ENCODE measurements at places on chromosomes 2 and 18.

GRCh38 chr2:237091779-237092436 is 6.2 kb downstream of the COPS8 start:
- no peak for DNase-seq

DNA sequence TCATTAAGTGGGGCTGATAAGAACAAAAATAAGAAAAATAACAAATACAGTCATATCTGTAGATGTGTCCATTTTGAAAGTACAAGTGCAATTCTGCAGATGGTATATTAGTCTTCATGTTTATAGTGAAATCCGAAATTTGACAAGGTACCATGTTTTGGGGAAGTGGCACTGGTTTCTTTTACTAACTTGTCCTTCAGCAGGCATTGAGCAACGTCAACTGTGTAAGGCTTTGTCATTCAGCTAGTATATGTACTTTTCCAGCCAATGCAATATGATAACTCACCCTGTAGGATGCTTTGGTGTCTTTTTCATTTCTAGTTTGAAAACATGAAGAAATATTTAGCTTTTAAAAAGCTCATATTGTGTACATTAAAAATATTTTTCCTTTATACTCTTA is 139.9 kb downstream of the MCFD2 start:
- DNase-seq = no peak

DNA sequence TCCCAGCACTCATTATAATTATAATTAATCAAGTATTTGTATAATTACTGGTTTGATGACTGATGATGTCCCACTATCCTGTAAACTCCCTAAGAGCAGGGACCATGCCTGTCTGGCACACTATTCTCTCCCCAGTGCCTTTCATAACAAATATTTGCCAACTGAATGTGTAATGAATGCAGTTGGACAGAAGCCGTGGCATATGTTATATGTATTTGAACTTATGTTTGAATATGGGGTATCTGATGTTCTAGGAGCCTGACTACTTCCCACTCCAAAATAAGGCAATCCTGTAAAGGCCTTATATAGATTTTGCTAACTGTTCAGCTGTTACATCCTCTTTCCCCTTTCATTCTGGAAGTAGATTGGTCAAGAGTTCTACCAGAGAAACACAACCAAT is 19.7 kb downstream of the OSBPL6 start:
- no peak for DNase-seq

GRCh38 chr2:240513549-240514287 is 44.1 kb downstream of the ANKMY1 start:
- DNase-seq = peak; percentile 75

DNA sequence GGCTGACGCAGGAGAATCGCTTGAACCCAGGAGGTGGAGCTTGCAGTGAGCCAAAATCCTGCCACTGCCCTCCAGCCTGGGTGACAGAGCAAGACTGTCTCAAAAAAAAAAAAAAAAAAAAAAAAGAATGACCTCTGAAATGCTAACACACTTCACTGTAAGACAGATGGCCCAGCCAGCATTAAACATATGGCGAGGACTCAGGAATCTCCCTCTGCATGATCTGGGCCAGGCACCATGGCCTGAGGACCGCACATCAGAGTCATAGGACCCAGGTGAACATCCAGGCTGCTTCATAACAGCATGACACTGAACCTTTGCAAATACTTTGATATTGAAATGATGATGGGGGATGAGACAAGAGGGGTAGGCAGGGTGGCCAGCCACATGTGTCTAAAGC is 56.1 kb upstream of the DNMT3A start:
- no peak for DNase-seq

GRCh38 chr2:3867469-3867868 is 164.1 kb downstream of the DCDC2C start:
- no peak for DNase-seq

DNA sequence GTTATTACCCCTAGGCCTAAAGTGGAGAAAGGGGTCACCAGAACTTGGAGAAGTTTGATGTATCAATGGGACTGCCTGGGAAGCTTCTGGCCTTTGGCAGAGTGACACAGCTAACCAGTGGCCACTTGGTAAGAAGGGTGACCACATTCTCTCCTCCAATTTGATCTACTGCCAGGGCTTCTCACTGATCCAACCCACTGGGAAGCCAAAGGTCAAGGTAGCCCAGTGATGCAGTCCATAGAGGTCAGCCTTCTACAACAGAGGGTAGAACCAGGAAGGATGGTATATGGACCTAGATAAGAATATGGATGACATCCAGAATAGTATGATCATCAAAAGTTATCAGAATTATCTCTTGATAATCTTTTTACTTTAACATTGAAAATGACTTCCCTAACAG is 493.6 kb downstream of the NYAP2 start:
- DNase-seq = no peak

DNA sequence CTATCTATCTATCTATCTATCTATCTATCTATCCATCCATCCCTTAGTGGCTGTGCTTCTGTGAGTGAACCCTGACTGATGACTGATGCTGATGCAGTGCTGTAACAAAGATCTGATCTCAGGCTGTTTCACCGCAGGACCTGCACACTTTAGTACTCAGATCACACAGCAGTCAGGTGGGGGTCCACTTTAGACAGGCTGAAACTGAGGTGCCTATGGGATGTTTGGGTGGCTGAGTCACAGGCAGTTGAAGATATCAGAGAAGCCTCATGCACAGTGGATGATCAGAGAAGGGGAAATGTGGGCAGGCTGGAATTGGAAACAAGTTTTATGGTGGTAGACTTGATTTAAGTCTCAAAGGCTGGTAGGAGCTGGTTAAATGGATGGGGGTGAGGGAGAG is 156.4 kb downstream of the INSIG2 start:
- DNase-seq = no peak

- DNase-seq = no peak
Measured at GRCh38 chr2:237182422-237183123, 96.9 kb downstream of the COPS8 start.

DNA sequence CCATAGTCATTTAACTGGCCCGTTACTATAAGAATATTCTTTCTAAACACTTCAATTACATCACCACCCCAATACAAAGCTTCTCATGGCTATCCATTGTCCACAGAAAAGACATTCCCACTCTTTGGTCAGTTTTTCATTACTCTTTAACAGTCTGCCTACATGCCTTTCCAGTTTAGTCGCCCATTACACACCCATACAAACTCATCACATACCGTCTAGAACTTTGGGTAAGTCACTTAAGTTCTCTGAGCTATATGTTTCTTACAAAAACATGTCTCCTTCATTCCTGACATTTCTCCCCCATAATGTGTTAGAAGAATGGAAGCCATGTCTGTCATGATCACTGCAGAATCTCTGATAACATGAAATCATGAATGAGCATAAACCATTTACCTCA is 108.2 kb upstream of the STK17B start:
- no peak for DNase-seq

DNA sequence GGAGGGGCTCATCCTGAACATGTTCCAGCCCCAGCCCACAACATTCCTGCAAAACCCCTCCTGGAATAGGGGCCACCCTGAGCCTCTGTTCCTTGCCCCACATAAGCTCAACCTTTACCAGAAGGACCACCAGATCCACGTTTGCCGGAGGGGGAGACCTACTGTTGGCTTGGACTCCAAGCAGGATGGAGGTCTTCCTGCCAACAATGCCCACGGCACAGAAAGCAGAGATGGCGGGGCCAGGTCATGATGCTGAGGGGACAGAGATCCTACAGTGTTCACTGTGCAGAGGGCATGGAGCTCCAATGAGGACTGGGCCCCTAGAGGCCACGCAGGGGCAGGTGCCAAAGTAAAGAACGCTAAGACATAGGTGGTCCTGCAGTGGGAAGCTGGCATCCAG is 98.5 kb upstream of the RAB6C start:
- DNase-seq = no peak

DNA sequence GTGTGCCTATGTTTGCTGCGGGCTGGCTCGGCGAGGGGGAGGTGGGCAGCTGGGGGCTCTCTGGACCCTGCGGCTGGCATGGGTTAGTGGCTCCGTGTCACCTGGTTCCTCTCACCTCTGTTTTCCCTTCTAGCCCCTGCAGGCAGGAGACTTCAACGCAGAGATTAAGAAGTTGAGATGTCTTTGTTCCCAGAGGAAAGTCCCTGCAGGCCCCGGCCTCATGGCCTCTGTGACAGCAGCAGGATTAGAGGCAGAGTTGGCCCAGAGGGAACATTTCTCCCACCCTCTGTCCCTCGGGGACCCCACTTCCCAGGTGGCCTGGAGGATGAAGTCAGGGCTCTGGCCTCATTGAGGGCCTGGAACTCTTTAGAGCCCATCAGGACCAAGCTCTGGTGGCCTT is 56.5 kb downstream of the HPCAL1 start:
- DNase-seq = no peak

DNA sequence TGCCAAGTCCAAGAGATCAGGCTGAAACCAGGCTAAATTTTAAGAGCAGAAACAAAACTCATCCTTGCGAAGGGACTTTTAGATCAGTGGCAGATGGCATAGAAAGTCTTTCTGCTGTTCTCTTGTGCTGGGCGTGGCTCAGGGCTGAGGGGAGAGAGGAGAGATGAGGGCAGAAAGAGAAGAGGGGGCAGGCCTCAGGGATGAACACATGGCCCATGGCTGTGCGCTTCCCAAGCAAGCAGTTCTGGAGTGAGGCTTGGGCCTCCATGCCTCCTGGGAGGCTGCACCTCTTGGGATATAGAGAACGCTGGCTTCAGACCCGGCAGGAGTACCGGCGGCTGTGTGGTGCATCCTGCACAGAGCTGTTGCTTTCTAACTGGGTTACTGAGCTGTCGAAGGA is 41.0 kb downstream of the HPCAL1 start:
- no peak for DNase-seq

- DNase-seq = no peak
Measured at GRCh38 chr18:33606621-33607020, 28.6 kb downstream of the ASXL3 start.

DNA sequence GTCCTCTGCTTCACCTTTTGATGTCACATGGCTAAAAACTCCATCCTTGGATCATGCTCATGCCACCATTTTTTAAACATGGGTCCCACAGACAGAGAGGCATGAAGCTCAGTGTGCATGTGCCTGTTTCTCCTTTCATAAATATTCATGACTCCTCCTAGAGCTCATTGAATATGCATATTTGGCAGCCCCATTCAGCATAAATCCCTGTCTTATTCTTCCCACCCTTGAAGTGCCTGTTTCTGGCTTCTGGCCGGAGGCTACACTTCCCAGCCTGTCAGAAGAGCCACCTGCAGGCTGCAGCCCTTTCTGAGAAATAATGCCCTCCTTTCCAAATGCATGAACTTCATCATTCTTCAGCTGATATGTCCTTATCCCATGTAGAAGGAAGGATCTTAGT is 109.7 kb downstream of the LDLRAD4 start:
- no peak for DNase-seq

GRCh38 chr2:11925295-11926066 is 179.0 kb downstream of the LPIN1 start:
- DNase-seq = no peak

DNA sequence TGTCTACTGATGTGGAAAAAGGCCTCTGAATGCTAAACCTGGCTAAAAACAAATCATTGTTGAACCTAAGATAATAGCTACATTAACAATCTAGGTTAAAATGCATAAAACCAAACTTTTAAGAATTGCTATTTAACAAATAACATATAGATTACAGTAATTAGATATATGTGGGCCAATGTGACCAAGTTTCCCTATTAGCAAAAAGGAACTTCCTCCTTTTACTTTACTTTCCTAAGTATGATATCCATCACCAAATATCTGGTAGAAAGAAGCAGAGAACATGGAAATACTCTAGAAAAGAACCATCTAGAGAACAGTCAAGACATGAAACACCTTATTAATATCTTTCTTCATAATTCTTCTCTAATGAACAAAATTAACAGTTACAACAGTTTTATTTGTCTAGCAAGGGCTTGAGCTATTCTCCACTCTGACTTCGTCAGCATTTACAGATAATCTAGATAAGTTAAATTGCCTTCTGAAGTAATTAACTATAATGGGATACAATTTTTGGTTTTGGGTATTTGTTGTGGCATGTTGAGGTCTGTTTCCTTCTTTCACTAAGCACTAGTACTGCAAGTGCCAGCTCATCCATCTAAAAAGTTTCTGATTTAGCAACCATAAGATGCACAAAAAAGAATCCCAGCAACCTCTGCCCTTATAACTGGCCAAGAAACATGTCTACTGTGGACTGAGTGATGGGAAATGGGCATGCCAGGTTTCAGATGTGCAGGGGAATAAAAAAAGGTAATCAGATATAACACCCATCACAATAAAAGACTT is 53.3 kb downstream of the MEMO1 start:
- no peak for DNase-seq

GRCh38 chr2:67219651-67220050 is 177.5 kb upstream of the ETAA1 start:
- DNase-seq = no peak

- peak; percentile 7 for DNase-seq
Measured at GRCh38 chr2:42360493-42360889, 526 bp downstream of the COX7A2L start.

DNA sequence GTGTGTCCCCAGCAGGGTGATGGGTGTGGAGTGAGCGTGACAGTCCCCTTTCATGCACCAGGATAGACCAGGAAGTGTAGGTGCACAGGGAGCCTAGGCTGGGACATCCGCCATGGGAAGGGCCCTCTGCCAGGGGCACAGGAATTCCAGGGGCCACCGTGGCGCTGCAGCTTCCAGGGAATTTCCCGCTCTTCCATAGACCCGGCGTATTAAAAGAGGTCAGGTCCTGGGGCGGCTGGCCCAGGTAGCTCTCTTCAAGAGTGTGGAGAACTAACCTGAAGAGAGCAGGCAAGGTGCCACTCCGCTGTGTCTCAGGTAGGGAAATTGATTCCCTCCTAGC is 42.0 kb downstream of the ATP6V1C2 start:
- DNase-seq = no peak

GRCh38 chr2:223956300-223956699 is 963 bp upstream of the MRPL44 start:
- DNase-seq = no peak

DNA sequence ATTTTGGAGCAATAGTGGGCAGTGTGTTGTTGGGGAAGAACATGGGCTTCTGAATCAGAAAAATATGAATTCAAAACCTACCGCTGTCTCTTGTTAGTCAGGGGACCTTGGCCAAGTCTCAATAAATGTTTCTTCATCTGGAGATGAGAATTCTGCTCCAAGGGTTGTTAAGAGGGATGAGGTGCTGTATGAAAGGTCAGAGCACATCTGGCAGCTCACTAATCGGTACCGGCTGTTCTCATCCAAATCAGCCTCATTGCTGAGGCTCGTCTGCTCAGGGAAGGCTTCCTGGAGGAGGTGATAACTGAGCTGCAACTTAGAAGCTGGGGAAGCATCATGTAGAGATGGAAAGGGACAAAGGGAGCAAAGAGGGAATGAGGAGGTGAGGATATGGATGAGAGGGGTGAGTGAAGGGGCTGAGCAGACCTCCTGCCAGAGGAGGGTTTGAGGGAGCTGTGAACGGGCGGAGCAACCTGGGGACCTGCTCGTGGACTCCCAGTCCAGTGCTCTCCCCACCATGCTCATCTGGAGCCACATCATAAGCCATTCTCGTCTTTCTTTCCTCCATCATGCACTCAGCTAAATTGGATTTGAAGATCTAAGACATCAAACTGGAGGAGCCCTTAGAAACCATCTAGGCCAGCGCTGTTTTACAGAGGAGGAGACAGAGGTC is 47.4 kb downstream of the GREB1 start:
- DNase-seq = no peak
